ENCODE measurements at places on chromosomes 12 and 14.

GRCh38 chr14:94362614-94363133, 25.7 kb downstream of the SERPINA1 start:
- DNase-seq: no peak

DNA sequence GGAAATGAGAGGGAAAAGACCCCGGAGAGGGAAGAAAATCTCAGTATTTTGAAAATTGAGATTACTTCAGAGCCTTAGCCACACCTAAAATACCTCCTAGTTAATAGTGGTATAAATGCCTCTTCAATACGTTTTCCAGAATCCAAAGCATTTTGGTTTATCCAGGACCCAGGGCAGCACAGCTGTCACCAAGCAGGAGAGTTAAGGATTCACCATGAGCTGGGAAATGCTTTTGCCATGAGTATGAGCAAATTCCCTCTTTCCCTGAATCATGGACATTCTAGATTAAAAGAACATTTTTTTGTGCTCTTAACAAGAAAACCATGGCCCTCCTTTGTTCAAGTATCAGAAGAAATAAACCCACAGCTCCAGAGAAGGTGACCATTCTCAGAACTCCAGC, 21.8 kb upstream of the RTRAF start:
- DNase-seq: no peak

- no peak for DNase-seq
These were observed 81.3 kb upstream of the PRMT8 start for GRCh38 chr12:3409662-3410061.

GRCh38 chr12:101667591-101667990, 29.8 kb upstream of the CHPT1 start:
- DNase-seq: no peak

DNA sequence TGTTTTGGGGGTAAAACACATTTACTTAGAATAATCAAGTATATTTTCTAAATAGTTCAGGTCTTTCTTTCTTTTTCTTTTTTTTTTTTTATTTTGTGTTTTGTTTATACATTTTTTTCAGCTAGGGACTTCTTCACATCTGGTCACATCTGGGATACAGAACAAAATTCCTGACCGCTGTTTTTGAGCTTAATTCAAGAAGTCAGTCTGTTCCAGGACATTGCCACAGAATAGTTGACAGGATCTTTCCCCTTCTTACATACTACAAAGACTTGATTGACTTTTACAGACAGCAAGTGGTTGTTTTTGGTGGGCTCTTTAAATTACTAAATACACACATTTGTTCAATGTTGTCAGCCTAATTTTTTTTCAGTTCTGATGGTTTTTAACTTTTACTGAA, 41.8 kb upstream of the DCN start:
- no peak for DNase-seq

GRCh38 chr12:4710113-4710512, 10.1 kb upstream of the GALNT8 start:
- no peak for DNase-seq

DNA sequence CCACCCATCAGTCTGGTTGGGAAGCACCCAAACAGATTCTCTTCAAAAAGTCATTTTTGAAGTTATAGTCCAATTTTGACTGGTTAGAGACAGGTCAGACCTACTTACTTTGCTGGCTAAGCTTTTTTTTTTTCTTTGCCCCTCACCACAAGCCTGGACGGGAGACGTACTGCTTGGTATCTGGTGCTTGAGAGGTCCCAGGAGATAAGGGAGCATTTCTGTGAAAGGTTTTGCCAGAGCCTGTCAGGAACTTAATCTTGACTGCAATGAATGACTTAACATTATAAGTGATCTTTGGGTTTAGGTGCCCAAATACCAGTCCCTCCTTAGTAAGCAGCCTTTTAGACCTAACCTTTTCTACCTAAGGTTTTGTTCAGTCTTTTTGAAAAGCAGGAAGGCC, 6.3 kb downstream of the MTHFD1 start:
- peak; percentile 39 for DNase-seq

- no peak for DNase-seq
These were observed at the start of gene RTL1 for GRCh38 chr14:100903672-100904185. Gene RTL1 (minus strand): TSS chr14:100903722. CDS start chr14:100884788, 18,934 bp downstream.

- no peak for DNase-seq
These were observed 8.4 kb downstream of the DEGS2 start for GRCh38 chr14:100150932-100151587.

DNA sequence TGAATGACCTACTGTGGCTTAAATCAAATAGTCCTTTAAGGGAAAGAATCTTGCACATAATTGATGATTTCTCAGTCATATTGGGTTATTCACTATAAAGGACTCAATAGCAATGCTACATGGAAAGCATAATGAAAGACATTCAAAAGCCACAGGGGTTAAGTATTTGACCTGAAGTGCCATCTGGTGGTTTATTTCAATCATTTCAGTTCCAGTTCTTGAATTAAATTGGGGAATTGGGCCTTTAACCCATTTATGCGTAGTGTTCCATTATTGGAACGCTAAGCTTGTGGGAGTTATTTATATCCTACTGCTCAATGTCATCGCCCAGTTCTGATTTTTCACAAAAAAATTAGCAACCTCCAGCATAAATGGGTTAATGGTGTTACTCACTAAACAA, 41.3 kb upstream of the C12orf71 start:
- peak; percentile 17 for DNase-seq

DNA sequence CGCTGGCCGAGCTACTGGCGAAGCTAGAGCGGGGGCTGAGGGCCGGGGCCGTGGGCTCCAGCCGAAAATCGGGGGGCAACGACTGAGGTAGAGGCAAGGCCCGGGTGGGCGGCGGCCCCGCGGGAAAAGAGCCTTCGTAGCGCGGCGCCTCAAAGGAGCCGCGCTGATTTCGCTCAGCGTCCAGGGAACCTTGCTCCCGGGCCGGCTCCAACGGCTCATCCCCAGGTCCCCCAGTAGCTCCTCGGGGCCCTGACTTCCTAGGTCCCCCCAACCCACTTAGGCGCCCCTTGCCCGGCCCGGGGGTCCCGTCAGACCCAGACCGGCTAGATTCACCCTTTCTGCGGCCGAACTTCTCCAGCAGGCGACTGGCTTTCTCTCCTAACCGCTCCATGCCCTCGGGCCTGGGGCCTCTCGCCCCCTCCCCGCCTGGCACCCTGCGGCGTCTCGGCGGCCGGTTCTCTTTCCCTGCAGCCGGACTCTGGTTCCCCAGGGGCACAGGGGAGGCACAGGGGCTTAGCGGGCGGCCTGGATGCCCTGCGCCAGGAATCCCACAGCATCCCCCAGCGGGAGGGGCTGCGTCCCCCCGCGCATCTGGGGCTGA, 375 bp downstream of the AJUBA start:
- no peak for DNase-seq

GRCh38 chr12:41188841-41189394, 798 bp downstream of the PDZRN4 start:
- DNase-seq: no peak

DNA sequence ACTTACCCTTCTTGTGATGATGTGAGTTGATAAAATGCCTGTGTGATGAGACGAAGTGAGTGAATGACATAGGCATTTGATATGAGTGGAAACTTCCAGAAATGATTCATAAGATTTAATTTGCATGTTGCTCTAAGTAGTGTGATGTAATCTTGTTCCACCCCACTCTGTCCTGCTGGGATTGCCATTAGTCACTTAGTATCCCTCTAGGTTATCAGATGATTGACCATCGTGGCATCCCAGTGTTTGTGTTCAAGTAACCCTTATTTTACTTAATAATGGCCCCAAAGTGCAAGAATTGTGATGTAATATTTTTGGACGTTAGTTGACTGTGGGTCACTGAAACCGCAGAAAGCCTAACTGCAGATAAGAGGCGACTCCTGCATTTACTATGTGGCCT, 214.4 kb upstream of the DIO2 start:
- no peak for DNase-seq

DNA sequence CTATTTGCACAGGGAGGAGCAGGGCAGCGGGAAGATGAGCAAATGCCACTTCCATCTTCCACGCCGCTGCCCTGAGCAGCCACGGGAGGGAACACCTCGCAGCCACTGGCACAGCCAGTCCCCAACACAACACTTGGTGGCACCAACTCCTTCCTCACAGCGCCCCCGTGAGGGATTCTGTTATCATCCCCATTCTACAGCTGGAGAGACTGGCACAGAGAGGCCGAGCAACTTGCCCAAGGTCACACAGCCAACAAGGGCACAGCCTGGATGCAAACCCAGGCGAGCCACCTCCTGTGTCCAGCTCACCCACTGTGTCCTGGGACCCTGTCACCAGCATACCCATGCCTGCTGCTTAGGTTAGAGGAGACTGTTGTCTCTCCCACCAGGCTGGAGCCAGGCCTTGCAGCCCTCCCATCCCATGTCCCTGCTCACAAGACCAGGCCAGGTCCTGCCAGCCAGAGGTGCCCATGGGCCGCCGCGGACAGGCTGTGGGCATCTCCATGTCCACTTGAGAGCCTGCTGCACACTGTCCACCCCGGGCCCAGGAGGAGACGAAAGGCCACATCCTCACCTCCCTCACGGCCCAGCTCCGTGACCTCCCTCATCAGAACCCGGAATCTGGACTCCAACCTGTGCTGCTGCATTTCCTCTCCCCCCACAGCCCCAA, 57.0 kb downstream of the NCOR2 start:
- DNase-seq: no peak

DNA sequence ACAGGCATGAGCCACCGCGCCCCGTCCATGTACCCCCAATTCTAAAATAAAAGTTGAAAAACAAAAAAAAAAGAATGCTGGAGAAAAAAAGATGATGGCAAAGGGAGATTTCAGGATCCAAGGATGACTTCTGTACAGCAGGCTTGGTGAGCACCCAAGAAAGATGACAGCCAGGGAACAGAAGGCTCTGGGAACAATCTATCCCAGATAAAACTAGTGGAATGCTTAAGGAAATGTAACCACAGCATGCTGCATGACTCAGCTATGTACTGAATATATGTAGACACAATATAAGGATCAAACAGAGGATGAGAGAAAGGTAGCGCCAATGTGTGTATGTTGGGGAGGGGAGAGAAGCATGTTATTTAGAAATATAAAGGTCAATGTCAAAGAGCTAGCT, 123.7 kb upstream of the TMTC1 start:
- DNase-seq: no peak

DNA sequence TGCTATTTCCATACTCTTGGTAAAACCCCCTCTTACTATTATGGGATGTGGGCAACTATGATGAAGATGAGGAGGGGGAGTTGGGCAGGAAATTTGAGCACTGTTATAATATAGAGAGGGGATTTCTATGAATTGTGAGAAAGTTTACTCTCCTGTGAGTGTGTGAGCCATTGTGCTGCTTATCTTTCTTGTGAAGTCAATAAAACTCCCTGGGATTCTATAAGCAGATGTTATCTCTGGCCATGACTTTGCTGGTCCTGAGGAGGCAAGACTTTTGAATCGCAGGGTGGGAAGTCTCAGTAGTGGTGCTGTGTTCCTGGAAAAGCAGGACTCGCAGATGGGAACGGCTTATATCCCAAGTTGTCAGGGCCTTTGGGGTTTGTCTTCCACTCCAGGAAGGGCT, 62.2 kb downstream of the EMP1 start:
- no peak for DNase-seq

- no peak for DNase-seq
These were observed 69.5 kb downstream of the CRADD start for GRCh38 chr12:93746572-93747168.

DNA sequence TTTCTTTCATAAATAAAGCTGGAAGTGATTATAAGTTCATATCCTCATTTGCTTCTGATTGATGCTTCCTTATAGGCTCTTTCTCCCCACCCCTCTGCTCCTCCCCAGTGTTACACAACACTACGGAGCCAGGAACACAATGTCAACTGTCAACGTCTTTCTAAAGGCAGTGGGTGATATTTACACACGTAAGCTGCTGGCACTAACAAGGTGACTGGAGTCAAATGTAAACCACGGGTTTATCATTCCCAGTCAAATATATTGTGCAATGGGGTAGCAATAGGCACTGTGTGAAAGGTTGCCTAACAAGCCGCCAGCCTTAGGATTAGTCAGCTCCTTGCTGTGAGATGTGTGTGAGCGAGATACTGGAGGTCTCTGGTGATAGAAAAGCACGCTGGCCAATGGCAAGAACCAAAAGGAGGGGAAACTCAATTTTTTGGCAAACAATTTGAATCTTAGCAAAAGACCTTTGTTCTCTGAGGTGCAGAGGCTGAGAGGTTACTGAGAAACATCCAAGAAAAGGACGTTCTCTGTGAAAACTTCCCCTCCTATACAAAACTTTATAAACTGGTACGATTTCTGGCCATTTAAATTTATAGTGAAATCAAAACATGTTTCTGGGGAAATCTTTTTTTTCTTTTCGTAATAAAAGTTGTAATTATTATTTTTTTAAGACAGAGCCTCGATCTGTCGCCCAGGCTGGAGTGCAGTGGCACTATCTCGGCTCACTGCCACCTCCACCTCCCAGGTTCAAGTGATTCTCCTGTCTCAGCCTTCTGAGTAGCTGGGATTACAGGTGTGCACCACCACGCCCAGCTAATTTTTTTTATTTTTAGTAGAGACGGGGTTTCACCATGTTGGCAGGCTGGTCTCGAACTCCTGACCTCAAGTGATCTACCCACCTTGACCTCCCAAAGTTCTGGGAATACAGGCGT, 22.3 kb upstream of the HECTD1 start:
- peak; percentile 91 for DNase-seq

- DNase-seq: no peak
These were observed 352.7 kb downstream of the AEBP2 start for GRCh38 chr12:19792028-19792427.

DNA sequence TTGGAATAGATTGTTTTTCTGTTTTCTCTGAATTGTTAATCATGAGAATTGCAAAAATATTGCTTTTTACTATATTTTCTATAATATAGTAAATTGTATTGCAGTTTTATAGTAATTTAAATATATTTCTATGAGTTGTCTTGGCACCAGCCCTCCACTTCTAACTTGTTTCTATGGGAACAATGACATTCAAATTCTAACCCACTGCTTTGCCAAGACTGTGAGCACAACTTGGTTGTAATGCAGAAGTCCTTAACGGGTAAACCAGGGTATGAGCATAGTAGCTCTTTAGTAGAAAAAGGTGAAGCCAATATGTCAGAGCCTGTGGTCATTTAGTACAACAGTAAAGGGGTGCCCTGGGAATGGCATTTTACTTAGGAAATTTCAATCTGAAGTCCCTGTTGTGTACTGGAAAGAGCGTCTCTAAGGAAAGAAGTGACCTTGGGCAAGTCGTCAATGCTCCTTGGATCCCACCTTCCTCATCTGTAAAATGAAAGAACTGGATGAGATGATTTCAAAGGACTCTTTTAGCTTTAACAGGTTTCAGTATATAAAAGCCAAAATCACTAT, 283.3 kb downstream of the ATP23 start:
- DNase-seq: no peak

- no peak for DNase-seq
These were observed 9.5 kb upstream of the MEG3 start for GRCh38 chr14:100816286-100816949.
